ENCODE measurements at places on chromosomes 6 and 20.

DNA sequence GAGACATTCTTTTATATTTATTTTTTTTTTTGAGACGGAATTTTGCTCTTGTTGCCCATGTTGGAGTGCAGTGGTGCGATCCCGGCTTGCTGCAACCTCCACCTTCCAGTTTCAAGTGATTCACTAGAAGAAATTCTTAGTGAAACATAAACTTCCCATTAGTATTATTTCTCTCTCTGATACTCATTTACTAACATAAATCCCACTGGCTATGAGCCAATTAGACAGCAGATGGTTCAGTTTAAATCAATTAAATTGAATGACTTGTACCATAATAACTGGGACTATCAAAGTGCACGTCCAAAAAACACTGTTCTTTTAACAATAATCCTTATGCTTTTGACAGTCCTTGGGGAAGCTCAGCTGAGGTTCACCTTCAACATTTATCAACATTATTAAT is 111.2 kb upstream of the PTCHD4 start:
- DNase-seq = no peak

DNA sequence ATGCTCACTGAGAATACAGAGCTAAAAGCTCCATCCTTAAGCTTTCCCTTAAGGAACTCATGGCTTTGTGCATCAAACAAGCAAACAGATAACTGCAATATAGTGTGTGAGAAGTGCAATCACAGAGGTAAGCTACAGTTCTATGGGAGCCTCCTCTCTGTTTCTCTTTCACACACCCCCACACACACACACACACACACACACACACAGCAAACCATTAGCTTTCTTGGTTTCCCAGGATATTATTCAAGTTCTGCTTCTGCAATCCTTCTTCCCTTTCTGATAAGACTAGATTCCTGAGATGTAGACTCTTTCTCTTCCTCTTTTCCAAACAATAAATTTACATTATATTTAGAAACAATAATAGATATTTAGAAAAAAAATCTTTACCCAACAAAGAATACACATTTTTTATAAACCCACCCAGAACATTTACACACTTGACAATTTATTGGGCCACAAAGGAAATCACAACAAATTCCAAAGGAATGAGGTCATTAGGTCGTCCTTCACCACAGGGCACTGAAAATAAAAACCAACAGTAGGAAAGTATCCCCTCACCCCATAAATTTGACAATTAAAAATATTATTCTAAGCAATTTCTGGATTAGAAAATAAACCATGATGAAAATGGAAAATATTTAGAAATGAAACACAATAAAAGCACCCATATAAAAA is 9.3 kb upstream of the GFOD1 start:
- no peak for DNase-seq

GRCh38 chr20:14921513-14921912 is 584.1 kb upstream of the FLRT3 start:
- no peak for DNase-seq

GRCh38 chr6:103236923-103237322 is 1622.8 kb downstream of the HACE1 start:
- DNase-seq = no peak

GRCh38 chr20:53677447-53678314 is 84.0 kb upstream of the ZNF217 start:
- no peak for DNase-seq

- DNase-seq = no peak
Observed at GRCh38 chr6:167567142-167568033, 242.5 kb downstream of the TTLL2 start.

Data from progenitor cell of endocrine pancreas (in vitro differentiated cells).